ENCODE measurements at places on chromosomes 2 and 18. TPM values are rescaled to one million over a fixed set of nuclear protein-coding genes. Genes with fewer than 3 reads are reported as not detected.

DNA sequence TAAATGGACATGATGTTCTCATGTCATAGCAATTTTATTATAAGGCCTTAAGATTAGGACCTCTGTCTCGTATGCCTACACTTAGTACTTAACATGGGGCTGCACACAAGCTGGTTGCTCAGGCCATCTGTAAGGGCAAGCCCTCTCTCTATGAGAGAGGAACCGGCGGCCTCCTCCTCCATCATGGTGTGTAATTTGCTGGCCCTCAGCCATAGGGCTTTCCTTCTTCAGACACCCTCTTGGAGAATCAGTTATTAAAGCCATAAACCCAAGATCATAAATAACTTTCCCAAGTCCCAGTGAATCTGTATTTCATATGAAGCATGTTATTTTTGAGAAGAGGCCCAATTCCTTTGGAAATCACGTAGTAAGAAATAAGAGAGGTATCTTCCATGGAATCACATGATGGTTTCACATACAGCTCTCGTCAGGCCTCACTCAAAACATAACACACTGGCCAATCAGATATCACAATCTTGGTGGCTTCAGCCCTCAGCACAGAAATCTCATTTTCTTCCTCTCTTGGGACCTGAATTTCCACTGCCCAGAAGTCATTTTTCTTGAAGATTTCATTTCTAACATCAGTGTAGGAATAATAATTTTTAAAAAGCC is 92.6 kb downstream of the RDH14 start:
- DNase-seq: no peak

GRCh38 chr2:144431392-144431783 is 88.5 kb downstream of the ZEB2 start:
- DNase-seq: no peak

DNA sequence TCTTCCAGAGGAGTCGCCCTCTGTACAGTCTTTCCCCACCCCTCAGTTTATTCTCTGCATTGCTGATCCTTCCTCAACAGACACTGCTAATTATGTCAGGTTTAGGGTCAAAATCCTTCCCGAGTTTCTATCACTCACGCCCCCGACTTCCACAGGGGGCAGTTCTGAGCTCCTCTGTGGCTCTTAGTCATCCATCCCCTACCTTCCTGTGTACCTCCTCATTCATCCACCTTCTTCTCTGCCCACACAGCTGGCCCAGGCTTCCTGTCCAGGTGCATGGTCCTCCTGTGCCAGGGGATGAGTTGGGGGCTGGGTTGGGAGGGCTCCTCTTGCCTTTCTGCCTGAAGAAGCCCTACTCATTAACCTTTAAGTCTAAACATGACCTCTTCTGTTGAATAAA is 202.9 kb downstream of the ARL4C start:
- no peak for DNase-seq

- peak; percentile 25 for DNase-seq
Measured at GRCh38 chr2:239459056-239459455, 58.2 kb upstream of the HDAC4 start.

DNA sequence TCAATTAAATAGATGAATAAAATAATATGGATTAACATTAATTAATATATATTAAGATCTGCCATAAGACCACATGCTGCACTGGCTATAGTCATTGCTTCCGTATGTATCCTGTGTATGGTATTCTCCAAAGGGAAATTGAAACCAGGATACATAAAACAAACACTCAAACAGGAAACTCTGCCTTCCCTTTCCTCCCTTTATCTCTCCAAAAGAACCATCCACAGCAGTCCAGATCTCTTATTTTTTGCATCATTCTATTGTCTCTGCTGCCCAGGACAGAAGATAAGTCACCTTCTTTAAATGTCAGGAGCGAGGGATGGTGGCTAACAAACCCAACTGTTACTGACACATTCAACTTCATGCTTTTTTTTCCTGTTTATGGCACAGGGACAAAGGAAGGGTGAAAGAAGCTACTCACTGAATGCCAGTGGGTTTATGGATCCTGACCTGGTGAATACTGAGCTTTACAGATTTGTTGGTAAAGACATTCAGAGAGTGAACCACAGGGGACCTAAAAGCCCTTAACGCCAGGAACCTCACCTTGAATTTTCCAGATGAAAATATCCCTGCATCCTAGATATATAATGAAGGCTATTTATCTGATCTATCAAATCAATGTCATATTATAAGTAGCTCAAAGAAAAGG is 67.5 kb downstream of the CSRNP3 start:
- no peak for DNase-seq

DNA sequence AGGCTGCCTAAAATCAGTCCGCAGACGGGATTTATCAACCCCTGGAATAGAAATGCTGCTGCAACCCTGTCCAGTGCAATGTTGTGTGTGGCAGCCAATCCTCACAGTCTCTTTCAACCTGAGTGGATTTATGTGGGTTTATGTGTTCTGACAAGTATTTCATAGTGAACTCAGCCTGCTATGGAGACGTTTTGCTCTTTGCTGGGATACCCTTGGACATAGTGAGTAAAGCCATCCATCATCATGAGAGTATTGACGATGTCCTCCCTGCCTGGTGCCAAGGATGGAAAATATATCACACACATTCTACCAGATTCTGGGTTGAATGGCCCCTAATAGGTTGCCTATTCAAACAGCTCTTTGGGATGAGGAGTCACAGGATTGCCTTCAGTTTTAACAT is 219.1 kb downstream of the SOCS6 start:
- no peak for DNase-seq

Gene TTR
- not detected for total RNA-seq

All from SJSA1 (cell line).